ENCODE measurements at places on chromosomes 5 and 9. TPM values are rescaled to one million over a fixed set of nuclear protein-coding genes. Genes with fewer than 3 reads are reported as not detected.

DNA sequence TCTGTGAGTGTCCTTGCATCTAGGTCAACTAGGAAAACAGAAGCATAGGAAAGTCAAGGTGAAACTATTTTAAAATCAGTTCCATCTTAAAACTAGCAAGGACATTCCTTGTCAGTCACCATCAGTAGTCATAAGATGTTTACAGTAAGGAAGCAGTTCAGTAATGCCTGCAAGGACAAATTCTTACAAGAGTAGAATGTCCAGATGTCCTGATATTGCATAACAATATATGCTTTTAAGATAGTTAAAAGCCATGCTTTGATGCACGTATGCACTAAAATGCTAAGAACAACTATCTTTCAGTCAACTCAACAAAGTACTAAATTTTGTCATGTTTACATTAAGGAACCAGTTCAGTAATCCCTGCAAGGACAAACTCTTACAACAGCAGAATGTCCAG lies 11.3 kb upstream of the SVEP1 start:
- no peak for DNase-seq

FSTL4 gene
- 0.88 TPM for total RNA-seq

GRCh38 chr5:178476531-178476930 lies 113.7 kb downstream of the COL23A1 start:
- DNase-seq, result no peak

- DNase-seq, result no peak
Observed at GRCh38 chr9:112719241-112719691, 1.3 kb upstream of the INIP start.

DNA sequence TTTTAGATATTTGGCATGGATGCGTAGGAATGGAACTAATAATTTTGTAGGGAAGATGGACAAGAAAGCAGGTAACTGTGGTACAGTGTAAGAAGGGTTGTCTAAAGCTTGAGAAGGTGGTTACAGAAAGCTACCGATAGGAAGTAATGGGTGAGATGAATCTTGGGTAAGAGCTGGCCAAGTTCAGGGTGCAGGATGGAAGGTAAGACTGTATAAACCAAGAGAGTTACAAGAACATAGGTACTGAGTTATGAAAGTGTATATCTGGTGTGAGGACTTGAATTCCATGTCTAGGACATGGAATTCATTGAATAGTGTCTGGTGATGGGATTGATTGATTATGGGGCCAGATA lies 1.4 kb downstream of the MCCC2 start:
- no peak for DNase-seq
